ENCODE measurements at places on chromosomes 11 and 22. TPM values are rescaled to one million over a fixed set of nuclear protein-coding genes. Genes with fewer than 3 reads are reported as not detected.

AGBL2 gene
- 1.0 TPM for total RNA-seq

CARD18 gene
- not detected for total RNA-seq

C11orf65 gene
- 0.31 TPM for total RNA-seq

HPS4 gene
- 14.1 TPM for total RNA-seq

PDGFD gene
- 8.4 TPM for total RNA-seq

RFPL2 gene
- 0.11 TPM for total RNA-seq

CHRM1 gene
- total RNA-seq = 0.24 TPM

GSTT2B gene
- 0.35 TPM for total RNA-seq

NAALAD2 gene
- total RNA-seq = not detected

LGALS12 gene
- total RNA-seq = not detected

TMEM45B gene
- total RNA-seq = 0.10 TPM

OR52N4 gene
- total RNA-seq = not detected

SPON1 gene
- total RNA-seq = not detected

MACROD1 gene
- total RNA-seq = 12.9 TPM

SYCE3 gene
- total RNA-seq = not detected

ZNF215 gene
- 0.91 TPM for total RNA-seq

ST14 gene
- total RNA-seq = 0.10 TPM

DLG2 gene
- total RNA-seq = 0.27 TPM

SAA1 gene
- 4.5 TPM for total RNA-seq

OVOL1 gene
- 0.05 TPM for total RNA-seq

YPEL1 gene
- 0.72 TPM for total RNA-seq

OR6T1 gene
- total RNA-seq = not detected

SCGB1A1 gene
- 0.32 TPM for total RNA-seq

FOLR1 gene
- total RNA-seq = 0.24 TPM

CCDC88B gene
- 8.8 TPM for total RNA-seq

LRRC4C gene
- total RNA-seq = not detected

OSBP2 gene
- total RNA-seq = 11.1 TPM

MS4A4A gene
- not detected for total RNA-seq

CDHR5 gene
- total RNA-seq = 0.07 TPM

B4GAT1 gene
- 14.8 TPM for total RNA-seq
